CD4-positive, alpha-beta T cell (primary cell): ENCODE measurements at places on chromosomes 12 and 14.

DNA sequence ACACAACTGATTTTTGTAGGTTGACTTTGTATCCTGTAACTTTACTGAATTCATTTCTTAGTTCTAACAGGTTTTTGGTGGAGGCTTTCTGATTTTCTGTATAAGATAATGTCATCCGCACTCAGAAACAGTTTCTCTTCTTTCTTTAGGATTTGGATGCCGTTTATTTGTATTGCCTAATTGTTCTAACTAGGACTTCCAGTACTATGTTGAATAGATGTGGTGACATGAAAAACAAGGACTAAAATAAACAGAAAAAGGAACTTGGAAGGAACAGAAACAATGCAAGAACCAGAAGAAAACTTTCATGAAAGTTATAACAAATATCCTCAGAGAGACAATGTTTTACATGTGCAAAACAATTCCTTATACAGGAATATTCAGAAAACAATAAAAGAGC, 100.3 kb downstream of the GTF2A1 start:
- no peaks in the 10 kb centered on the region for H3K4me1 ChIP-seq
- no peak overlapping the region for H3K27ac ChIP-seq
- no peak overlapping the region for H3K4me3 ChIP-seq
- no peaks in the 10 kb centered on the region for H3K36me3 ChIP-seq
- DNase-seq: no peak

- H3K36me3 ChIP-seq: no peaks in the 10 kb centered on the region
- peaks cover 4% of the 10 kb centered on the region for H3K27me3 ChIP-seq
- no peak overlapping the region for H3K27ac ChIP-seq
- H3K4me3 ChIP-seq: no peak overlapping the region
These were observed 16.2 kb upstream of the KRT7 start for GRCh38 chr12:52216807-52217206.

DNA sequence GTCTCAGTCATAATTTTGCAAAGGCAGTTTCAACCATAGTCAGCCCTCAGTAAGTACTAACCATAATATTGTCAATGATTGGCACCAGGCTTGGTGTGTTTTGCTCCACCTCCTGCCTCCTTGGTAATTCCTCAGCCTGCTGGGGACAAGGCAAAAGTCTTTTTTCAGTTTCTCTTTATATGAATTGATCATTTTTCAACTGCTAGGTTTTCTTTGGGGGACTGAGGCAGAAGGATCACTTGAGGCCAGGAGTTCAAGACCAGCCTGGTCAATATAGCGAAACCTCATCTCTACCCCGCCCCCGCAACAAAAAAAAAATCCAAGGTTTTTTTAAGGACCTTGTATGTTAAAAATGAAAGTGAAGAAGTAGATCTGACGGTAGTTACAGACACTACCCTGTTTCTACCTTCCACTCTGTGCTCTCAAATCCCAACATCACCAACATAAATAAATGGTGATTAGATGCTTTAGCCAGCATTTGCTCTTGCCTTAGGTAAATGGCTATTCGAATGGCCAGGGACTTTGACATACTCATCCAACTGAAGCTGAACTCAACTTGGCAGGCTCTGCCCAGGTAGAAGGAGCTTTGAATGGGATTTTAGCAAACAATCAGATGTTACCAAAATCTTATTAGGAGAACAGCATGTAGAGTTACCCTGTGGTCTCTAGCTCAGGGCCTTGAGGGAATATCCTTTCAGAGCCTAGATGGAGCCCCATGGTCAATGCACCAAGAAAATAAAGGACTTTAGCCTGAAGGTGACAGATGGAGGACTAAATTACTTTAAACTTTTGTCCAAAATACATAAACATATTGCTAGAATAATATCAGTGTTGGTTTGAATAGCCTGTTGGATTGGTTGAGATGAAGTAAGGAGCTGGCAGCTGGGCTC, 126.9 kb upstream of the AMIGO2 start:
- peaks cover 68% of the 10 kb centered on the region for H3K36me3 ChIP-seq
- H3K4me3 ChIP-seq: peak overlapping the region; percentile 32
- no peaks in the 10 kb centered on the region for H3K27me3 ChIP-seq
- DNase-seq: no peak
- peaks cover 71% of the 10 kb centered on the region for H3K4me1 ChIP-seq

DNA sequence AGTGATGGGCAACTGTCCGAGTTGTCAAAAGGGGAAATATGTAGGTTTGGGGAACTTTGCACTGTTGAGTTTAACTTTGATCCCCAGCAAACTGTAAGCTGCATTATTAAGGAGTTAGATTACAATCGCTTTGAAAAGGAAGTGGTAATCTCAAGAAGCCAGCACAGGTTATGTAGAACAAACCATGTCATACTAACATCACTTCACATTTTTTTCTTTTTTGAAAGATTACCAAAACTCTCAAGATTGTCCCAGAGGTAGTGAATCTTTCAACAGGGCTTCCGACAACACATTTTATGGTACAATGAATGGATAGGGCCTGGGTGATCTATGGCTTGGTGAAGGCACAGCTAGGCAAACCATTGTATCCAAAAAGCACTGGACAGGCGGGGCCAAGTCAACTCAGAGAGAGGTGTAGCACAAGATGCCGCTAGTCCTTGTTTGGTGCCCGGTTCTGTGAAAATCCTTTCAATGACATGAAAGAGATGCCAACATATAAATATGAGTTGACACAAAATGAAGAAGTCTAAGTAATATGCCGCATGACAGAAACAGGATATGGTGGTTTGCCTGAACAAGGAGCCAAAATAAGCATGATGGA, 24.3 kb upstream of the PARP11 start:
- H3K36me3 ChIP-seq: no peaks in the 10 kb centered on the region
- DNase-seq: peak; percentile 65

- peaks cover 4% of the 10 kb centered on the region for H3K4me1 ChIP-seq
- H3K27ac ChIP-seq: no peak overlapping the region
- H3K4me3 ChIP-seq: no peak overlapping the region
- peak; percentile 59 for DNase-seq
These were observed 43.6 kb upstream of the ANO2 start for GRCh38 chr12:5988659-5989116.

DNA sequence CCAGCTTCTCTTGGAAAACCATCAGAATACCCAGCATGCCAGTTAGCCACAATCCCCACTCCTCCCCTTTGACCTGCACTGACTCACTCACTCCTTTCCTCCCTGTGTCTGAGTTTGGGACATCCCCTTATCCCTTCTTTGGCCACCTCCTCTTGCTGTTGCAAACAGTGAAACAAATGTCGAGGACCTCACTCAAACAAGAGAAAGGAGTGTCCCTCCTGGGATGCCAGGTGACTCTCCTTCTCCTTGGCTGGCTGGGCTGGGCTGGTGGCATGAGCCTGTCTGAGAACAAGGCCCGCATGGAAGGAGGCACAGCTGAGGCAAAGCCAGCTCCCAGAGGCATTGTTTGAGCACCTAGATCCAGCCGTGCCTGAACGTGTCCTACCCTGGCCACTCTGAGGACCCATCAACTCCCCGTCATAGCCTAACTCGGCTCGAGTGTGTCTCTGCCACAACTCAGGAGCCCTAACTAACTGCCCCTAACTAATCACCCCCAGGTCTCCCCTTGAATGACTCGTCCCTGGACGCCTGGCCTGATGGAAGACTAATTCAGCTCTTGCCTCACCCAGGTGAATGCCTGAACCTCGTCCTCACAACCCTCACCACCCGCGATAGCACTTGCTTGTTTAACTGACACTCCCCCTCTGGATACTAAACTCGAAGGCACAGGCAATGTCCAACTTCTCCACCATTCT, 43.0 kb downstream of the NCOR2 start:
- H3K36me3 ChIP-seq: peaks cover 9% of the 10 kb centered on the region
- H3K4me3 ChIP-seq: no peak overlapping the region
- no peaks in the 10 kb centered on the region for H3K27me3 ChIP-seq
- peaks cover 3% of the 10 kb centered on the region for H3K4me1 ChIP-seq
- no peak for DNase-seq
- no peak overlapping the region for H3K27ac ChIP-seq
